Activated gamma-delta T cell treated with Interleukin-2 at 50 U/mL for 16 hours (primary cell): ENCODE measurements at places on chromosomes 6 and 20.

DNA sequence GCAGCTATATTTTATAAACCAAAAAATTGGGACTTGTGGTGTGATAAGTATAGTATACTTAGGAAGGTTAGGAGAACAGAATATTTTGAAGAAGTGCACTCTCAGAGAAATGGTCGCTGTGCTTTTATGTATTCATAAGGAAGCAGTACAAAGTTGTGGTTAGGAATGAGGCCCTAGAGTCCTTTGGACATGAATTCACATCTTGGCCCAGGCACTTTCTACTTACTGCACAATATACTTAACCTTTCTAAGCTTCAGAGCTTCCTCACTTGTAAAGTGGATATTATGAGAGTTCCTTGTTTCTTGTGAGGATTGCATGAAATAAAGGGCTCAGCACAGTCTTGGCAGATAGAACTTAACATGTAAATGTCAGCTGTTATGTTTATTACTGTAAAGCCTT lies 21.0 kb upstream of the SERINC3 start:
- DNase-seq = no peak

GRCh38 chr6:124655866-124656265 lies 306.4 kb upstream of the RNF217 start:
- DNase-seq = no peak

DNA sequence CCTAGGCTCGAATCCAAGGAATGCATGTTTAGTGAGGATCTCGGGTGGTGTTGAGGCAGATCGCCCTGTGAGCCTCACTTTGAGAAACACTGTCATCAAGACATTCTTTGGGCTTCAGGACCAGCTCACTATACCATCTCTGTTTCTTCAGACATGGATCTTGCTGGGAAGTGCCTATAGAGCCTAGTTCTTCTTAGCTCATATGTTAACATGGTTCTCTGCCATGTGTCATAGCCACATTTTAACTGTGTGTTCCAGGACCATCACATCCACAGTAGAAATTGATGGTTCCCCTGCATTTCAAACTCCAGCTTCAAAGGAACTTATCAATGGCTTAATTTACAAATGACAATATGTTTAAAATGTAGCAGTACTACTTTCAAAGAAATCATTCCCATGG lies 57.4 kb downstream of the NOX3 start:
- no peak for DNase-seq

DNA sequence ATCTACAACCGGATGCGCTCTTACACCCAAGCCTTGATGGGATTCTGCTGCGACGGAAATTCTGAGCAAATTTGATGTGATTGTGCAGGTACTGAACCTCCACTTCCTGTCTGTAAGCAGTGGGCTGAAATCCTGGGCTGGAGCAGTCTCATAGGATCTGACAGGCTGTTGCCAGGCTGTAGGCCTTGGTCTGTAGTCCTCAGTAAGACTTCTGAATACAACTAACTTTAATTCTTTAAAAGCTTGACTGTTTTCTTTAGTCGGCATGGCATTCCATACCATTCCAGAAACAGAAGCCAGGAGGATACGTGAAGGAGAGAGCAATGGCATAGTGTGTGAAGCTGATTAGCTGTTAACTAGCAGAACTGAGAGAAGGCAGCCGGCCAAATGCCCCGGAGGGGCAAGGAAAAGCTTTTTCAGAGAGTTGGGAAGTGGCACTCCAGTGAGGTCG lies 68.3 kb downstream of the ADTRP start:
- DNase-seq = no peak

DNA sequence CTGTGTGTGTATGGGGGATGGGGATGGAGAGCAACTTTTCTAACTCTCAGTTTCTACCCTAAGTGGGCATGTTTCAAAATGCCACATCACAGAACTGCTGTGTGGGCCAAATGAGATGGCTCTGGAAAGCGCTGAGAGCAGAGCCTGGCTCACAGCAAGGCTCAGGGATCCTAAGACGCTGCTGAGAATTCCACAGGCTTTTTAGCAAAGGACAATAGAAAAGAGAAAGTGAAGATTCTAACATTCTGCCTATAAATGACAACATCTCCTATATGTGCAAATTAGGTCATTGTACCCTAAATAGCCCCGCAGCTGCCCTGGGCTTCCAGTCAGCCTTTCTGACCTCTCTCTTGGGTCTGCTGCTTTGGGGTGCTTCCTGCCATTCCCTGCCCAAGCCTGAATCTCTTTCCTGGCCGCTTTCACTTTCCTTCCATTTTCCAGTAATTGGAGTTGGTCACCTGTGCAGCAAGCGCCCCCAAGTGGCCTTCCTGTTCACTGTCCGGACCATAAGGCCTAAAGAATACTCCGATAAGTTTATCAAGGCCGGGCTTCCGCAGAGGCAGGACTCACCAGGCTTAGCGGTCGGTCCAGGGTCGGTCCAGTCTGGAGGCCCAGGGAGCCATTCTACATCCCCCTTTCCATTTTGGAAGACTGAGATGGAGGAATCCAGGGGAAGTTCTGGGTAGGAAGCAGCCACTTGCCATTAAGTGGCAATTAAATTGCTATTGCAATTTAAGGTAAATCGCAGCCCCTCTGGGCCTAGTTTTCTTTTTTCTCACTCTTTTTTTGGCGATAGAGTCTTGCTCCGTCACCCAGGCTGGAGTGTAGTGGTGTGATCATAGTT lies 6.7 kb upstream of the DDR1 start:
- DNase-seq = peak; percentile 73

GRCh38 chr6:43698584-43699349 lies 11.2 kb upstream of the MRPS18A start:
- DNase-seq = no peak
